Liver (tissue), 10 donors: ENCODE measurements at places on chromosomes 1 and 21. TPM values are rescaled to one million over a fixed set of nuclear protein-coding genes. Genes with fewer than 3 reads are reported as not detected.

LIPI gene
- total RNA-seq, result not detected

SERINC2 gene
- total RNA-seq, result 4.9 TPM

TCEA3 gene
- total RNA-seq, result 29.6 TPM

MARCKSL1 gene
- total RNA-seq, result 13.0 TPM

IL19 gene
- total RNA-seq, result not detected

AKNAD1 gene
- total RNA-seq, result not detected

IGSF9 gene
- total RNA-seq, result 0.14 TPM

CHIA gene
- not detected for total RNA-seq

DCLRE1B gene
- total RNA-seq, result 1.0 TPM

VASH2 gene
- 0.70 TPM for total RNA-seq

THEMIS2 gene
- total RNA-seq, result 17.7 TPM

KRTAP7-1 gene
- not detected for total RNA-seq

SPRR2G gene
- not detected for total RNA-seq

PLA2G2A gene
- not detected for total RNA-seq

BSDC1 gene
- 65.9 TPM for total RNA-seq
